ENCODE measurements at places on chromosomes 13 and 19. TPM values are rescaled to one million over a fixed set of nuclear protein-coding genes. Genes with fewer than 3 reads are reported as not detected.

The CEACAM4 gene
- not detected for polyA plus RNA-seq

The KASH5 gene
- polyA plus RNA-seq, result not detected

The MEIOSIN gene
- not detected for polyA plus RNA-seq

The GSX1 gene
- polyA plus RNA-seq, result not detected

The FGF22 gene
- 0.30 TPM for polyA plus RNA-seq

The CD33 gene
- 3.8 TPM for polyA plus RNA-seq

The EFNA2 gene
- 27.9 TPM for polyA plus RNA-seq

The UBL3 gene
- polyA plus RNA-seq, result 45.2 TPM

The DNAAF3 gene
- polyA plus RNA-seq, result not detected

The RUBCNL gene
- 6.2 TPM for polyA plus RNA-seq

The DUS3L gene
- polyA plus RNA-seq, result 41.2 TPM

The CEACAM5 gene
- 32.4 TPM for polyA plus RNA-seq

The NKG7 gene
- polyA plus RNA-seq, result 6.7 TPM

The ZNF560 gene
- polyA plus RNA-seq, result 0.06 TPM

The MRPS31 gene
- 19.2 TPM for polyA plus RNA-seq

The CABP5 gene
- not detected for polyA plus RNA-seq

The SMG9 gene
- polyA plus RNA-seq, result 25.3 TPM

The ATP5F1D gene
- 126 TPM for polyA plus RNA-seq

The LGALS4 gene
- polyA plus RNA-seq, result 3,710 TPM

The NCCRP1 gene
- polyA plus RNA-seq, result not detected

The LRRC4B gene
- 1.1 TPM for polyA plus RNA-seq

The ZSCAN4 gene
- 0.06 TPM for polyA plus RNA-seq

The SH2D3A gene
- polyA plus RNA-seq, result 23.9 TPM

The PLEKHF1 gene
- polyA plus RNA-seq, result 12.0 TPM

The PABPC3 gene
- not detected for polyA plus RNA-seq

The BICRA gene
- polyA plus RNA-seq, result 4.3 TPM

The CYP2F1 gene
- not detected for polyA plus RNA-seq

The RNF113B gene
- polyA plus RNA-seq, result not detected

The TBXA2R gene
- polyA plus RNA-seq, result 2.1 TPM

The GFY gene
- polyA plus RNA-seq, result not detected

The SWSAP1 gene
- polyA plus RNA-seq, result 3.3 TPM

The TUBA3C gene
- not detected for polyA plus RNA-seq

The ZNF93 gene
- polyA plus RNA-seq, result 8.0 TPM

The IL27RA gene
- polyA plus RNA-seq, result 5.6 TPM

The PTPRS gene
- polyA plus RNA-seq, result 11.8 TPM

The LILRB5 gene
- polyA plus RNA-seq, result 2.4 TPM

The MUC16 gene
- polyA plus RNA-seq, result under 0.01 TPM

The SYNE4 gene
- 3.4 TPM for polyA plus RNA-seq

The DAND5 gene
- polyA plus RNA-seq, result 0.16 TPM

The ADGRE3 gene
- 0.03 TPM for polyA plus RNA-seq

The ZNF738 gene
- 4.3 TPM for polyA plus RNA-seq

The STK11 gene
- 57.7 TPM for polyA plus RNA-seq

The ZNF541 gene
- not detected for polyA plus RNA-seq

The CRLF1 gene
- not detected for polyA plus RNA-seq

The TMC4 gene
- 40.6 TPM for polyA plus RNA-seq

The ICAM5 gene
- polyA plus RNA-seq, result 0.54 TPM

The CEACAM20 gene
- polyA plus RNA-seq, result 5.1 TPM

The IRGC gene
- polyA plus RNA-seq, result 0.04 TPM

The GGN gene
- 14.6 TPM for polyA plus RNA-seq

The NCR1 gene
- polyA plus RNA-seq, result 0.16 TPM

The IFNL1 gene
- not detected for polyA plus RNA-seq

The EPSTI1 gene
- polyA plus RNA-seq, result 11.3 TPM

The CEACAM19 gene
- 25.7 TPM for polyA plus RNA-seq

The PDX1 gene
- polyA plus RNA-seq, result 47.6 TPM

The ZNF8 gene
- polyA plus RNA-seq, result 4.3 TPM

All from small intestine (tissue), 16 donors.